ENCODE measurements at places on chromosomes 4 and X.
A peak's percentile ranks its signal among the peaks of the same experiment; 100 is the strongest.

DNA sequence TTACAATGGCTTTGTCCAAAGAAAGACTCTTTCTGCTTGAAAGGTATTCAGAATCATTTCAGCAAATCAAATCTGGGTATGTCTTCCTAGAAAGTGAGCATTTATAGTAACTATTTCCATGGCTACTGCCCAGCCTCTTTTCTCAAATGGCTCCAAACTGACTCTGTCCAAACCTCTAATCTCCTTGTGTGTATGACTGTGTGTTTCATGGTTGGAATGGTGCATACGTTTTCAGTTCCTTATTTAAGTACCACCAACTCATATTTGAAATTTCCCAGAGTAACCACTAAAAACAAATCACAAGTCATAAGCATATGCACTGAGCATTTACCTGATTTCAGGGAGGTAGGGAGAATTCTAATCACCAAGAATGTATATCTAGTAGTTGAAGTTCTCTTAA lies 106.0 kb downstream of the TMEM144 start:
- no peak for DNase-seq

DNA sequence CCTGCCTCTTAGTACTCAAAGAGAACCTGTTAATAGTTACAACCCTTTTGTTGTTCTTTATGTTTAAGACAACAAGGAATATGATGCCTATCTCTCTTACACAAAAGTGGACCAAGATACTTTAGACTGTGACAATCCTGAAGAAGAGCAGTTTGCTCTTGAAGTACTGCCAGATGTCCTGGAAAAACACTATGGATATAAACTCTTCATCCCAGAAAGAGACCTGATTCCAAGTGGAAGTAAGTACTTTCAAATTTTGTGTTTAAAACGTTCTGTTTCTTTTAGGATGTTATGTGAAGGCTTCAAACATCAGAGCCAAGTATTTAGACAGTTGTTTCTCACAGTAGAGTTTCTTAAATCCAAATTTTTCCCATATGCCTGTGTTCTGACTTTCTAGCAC lies 67.2 kb upstream of the NRK start:
- DNase-seq: no peak

- DNase-seq: peak; percentile 19
Measured at GRCh38 chr4:4387531-4388310, 819 bp downstream of the NSG1 start.

GRCh38 chrX:3651277-3651676 lies 62.2 kb downstream of the PRKX start:
- peak; percentile 36 for DNase-seq

DNA sequence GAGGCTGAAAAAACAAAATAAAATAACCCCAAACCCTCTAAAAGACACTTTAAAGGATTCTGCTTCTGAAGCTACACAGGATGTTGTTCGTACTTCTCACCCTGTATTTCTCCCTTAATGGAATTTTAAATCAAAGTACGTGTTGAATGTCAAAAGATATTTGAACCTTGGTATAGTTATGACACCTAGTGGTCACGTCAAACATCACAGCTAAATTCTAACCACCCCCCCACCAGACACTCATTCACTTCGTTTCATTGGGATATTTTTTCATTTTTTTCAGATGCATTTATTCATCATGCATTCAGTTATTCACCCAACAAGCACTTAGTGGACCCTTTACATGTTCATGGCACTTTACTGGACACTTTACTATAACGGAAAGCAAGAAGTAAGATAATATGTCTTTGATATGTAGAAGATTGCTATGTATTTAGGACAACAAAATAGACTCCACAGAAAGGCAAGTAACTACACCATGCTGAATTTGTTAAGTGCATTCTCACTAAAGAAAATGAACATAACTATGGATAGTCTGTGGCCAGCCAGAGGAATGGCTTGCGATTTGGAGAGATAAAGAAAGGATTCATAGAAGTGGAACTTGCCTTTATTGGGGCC lies 62.5 kb upstream of the GPR174 start:
- peak; percentile 48 for DNase-seq

DNA sequence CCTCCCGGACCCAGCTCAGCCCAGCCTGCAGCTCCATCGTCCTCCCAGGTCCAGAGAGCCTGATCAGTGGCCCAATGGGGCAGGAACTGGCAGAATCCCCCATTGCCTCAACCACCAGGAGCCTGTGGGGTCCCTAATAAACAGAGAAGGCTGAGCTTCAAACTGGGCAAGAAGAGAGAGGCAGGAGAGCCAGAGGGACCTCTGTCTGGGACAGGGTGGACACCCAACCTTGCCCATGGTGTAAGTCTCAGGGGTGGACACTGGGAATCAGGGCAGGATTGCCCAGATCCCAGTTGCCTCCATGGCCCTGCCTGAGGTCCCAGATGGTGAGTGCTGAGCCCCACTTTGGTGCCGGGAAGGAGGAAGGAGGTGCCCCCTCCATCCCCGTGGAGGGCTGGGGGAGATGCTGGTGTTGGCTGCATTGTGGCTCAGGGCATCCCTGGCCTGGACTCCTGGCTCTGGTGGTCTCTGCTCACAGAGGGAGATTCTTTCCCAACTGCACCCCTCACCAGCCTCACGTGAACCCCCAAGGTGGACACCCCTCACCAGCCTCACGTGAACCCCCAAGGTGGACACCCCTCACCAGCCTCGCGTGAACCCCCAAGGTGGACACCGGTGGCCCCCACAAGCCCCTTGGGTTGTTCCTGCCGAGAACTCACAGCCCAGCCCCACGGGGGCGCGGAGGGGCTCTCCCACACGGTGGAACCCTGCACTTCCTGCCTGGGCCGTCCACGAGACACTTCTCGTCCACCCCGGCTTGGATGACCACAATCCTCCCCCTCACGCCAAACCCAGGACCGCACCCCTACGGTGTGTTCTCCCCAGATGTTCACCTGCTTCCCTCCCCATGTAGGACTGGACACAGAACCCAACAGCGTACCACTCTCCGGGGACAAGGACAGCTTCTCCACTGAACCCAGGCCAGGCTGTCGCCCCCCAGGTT lies 5.4 kb downstream of the CPLX1 start:
- DNase-seq: no peak

DNA sequence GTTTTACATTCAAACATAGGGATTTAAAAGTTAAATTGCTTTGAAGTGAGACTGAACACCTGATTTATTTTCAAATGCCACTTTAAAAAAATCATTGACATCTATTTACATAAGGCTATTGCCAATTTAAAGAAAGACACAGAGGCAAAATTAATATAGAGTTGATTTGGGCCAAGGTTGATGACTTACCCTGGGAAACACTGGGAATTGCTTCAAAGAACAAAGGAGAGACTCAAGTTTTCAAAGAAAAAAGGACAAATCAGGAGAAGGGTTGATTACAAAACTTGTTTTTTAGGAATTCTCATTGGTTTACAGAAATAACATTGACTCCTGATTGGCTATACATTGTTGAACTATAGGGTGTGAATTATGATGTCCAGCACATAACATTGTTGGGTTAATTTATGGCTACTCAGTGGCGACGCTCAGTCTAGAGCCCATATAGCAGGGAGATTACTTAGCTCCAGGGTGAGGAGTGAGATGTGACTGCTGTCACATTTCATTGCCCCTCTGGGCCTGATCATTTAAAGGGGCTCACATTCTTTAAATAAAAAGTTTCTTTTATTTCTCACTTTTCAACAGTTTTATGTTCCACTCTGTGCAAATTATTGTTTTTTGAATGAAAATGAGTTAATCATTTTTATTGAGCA lies 184.6 kb downstream of the SPATA18 start:
- DNase-seq: no peak

Data from CD4-positive, alpha-beta T cell treated with Interleukin-17A for 4 hours (primary cell).